ENCODE measurements at places on chromosomes 3 and 15.

DNA sequence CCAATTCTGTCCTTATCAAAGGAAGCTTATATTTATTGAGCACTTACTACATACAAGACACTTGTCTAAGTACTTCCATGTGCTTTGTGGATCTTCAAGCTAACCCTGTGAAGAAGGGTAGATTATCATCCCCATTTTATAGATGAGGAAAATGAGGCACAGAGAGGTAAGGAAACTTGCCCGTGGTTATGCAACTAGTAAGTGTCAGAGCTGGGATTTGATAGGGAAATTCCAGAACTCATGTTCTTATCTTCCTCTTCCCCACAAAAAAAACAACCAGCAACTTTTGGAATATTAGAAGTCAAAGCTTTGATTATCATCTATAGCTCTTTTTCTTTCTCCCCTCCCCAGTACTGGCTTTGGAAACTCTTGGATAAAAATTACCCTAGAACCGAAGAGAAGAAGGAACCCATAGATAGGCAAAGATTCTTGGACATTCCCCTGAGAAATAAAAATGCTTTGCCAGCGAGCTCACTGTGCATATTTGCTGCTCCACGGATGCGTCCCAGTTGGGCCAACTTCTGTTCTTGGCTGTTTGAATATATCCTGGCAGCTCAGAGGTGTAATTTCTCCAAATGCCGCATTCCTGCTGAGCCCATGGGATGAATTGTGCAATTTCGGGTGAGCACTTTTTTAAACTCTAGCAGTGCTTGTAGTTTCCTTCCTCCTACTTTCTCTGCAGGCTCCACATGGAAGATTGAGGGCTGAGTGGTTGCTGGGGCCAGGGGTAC, 591.5 kb upstream of the CFAP20DC start:
- no peak for DNase-seq

DNA sequence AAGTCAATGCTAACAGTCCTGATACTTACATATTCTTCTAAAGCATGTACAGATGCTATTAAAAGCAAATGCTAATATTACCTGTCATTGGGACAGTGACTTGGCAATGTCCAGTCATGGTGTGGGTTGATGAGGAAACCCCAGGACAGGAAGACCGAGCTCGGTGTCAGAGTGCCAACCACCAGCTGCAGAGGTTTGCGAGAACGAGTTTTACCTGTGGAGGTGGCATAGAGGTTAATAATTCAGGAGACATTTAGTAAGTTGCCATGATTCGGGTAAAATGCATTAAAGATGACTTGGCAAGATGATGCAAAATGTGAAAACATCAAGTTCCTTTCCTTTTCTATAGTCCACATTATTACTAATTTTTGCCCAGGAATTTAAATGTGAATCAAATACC, 94.5 kb downstream of the ABI3BP start:
- no peak for DNase-seq

DNA sequence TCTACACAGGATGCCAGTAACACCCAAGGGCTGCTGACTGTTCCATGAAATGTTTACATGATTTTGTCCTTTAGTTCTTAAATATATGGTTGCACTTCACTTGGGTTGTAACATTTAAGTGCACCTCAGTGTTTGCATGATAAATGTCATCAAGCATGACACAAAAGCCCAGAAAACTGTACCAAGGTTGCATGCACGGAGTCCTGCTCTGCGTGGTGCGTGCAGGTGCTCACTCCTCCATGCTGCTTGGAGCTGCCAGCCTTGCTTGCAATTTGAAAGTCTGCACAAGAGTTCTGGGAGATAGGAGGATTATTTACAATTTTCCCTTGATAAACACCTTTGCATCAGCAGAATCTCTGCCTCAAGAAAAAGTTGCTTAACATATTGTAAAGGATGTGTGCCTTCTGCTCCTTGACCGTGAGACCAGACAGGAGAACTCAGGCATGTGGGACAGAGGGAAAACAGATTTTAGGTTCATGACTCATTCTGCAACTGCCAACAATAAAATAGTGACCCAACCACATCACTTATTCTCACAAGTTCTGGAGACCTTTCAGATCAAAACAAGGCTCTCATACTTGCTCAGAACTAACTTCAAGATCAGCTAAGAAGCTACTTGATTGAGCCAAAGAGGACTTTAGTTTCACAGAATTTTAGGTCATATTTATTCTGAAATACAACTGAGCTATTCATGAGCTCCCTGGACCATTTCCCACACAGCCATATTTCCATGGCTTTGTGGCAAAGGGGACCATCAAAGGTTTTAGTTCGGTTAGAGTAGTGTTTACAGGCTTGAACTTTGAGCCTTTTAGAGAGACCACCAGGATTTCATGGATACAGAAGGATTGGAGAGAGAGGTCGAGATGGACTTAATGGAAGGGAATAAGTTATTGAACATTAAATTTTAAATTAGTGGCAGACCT, 128.4 kb upstream of the ZBED2 start:
- DNase-seq = no peak

DNA sequence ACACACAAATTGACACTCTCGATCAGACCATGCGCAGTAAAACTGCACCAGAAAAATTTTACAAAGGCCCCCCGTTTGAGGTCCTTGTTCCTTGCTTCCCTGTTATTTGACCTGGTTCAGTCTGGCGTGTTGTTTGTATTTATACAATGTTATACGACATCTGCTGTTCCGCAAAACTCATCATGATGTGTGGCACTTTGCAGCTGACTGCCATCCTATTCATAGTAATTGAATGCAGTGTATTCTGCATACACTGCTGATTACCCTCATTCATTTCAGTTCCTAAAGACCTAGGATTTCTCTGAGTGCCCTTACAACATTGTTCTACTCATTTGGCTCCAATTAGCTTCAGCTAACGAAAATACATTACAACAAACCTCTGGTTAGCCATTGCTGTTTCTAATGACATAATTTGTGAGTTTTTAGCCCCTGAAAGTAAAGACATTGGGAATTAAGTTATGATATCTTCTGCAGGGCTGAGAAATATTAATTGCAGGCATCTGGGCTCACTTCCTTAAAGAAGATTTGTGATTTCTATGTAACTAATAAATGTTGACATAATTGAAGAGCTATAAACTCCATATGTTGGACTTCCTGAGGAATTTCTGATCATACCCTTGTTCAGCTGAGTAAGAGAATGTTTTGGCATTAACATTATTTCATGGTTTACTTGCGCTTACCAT, 75.7 kb downstream of the C3orf38 start:
- DNase-seq = no peak

DNA sequence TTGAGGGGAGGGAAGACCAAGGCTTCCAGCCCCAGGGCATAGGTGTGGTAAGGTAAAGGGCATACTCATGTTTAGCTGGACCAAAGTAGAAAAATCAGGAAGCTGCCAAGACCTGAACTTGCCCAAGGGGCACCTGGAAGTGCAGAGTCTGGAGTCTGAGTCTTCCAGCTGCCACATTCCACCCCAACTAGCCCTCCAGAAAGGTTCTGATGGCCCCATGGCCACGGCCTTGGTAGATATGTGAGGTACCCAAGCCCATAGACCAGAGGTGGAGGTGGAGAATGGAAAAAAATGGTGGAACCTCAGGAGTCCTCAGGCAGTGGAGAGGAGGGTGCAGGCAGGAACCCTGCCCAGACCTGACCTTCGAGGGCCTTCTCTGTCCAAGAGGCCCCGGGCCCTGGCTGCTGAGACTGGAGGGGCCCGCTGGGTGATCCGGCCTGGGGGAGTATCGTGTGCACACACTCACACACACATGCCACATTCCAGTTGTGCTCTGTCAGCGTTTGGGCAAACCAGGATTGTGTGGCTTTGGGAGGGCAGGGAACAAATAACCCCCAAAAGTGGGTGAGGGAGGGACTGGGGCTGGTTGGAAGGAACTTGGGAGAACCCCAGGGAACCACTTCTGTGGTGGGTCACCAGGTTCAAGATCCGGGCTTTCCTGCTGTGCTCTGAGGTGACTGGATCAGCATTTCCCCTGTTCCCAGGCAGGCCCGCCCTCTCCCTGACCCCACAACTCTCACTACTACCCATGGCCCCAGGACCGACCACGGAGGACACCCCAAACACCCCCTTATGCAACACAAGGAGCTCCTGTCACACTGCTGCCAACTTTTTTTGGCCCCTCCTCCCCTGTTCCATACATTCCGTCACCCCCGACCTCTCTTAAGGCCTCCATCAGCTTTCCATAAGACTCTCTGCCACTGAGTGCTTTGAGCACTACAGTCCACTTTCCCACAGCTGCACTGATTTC, 11.6 kb downstream of the MYL3 start:
- DNase-seq = no peak

GRCh38 chr3:158725348-158726011, 6.8 kb downstream of the RARRES1 start:
- DNase-seq = no peak

DNA sequence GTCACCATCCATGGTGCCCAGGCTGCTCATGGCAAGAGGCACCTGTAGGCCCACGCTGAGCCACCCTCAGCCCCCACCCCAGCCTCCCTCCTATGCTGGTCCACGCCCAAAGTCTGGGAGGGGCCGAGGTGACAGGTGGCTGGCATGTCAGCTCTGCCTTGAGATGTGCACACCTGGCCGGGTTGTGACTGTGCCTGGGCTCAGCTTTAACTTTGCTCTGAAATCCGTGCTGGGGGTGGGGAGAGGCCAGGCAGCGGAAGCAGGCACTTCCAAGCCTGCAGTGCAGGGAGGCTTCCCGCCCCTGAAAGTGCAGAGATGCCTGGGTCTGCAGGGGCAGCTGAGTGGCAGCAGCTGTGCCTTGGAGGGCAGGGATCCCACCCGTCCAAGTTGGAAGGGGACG, 1124.8 kb downstream of the SI start:
- no peak for DNase-seq

GRCh38 chr3:32239307-32240158, 1.1 kb downstream of the CMTM8 start:
- DNase-seq = no peak

GRCh38 chr15:79092382-79092781, 1.8 kb upstream of the RASGRF1 start:
- DNase-seq = no peak

DNA sequence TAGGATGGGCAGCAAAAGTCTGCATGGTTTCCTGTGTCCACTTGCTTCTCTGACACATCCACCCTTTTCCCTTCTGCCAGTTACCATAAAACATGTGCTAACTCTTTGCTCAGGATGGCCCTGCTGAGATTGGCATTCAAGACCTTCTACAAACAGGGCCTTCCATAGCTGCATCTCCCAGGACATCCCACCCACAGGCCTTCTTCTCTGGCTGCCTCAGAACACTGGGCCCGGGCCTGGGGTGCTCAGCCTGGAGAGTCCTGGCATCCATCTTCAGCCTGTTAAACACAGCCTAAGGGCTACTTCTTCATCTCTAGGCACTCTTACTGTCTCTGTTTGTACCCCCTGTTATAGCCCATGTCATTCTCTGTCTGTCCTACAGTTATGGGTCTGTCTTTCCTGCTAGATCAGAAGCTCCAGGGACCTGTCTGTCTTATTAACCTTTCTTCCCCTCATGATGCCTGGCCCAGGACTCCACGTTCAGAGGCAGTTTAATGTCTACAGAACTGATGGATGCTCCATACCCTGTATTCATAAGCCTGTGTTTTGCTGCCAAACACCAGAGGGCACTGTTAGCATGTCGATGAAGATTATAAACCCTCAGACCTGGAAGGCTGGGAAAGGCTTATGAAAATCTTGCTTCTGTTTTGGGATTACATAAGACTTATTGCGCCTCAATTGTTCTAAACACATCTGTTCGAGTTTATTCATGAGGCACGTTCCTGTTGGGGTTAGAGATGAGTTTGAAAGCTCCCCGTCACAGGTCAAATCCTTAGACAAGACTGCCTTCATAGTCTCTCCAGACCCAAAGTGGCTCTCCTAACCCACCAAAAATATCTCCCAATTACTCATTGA, 16.5 kb downstream of the SEMA3G start:
- DNase-seq = no peak
